Myometrial cell (primary cell): ENCODE measurements at places on chromosomes 13 and 19. TPM values are rescaled to one million over a fixed set of nuclear protein-coding genes. Genes with fewer than 3 reads are reported as not detected.

CLEC17A gene
- not detected in 2 replicates for total RNA-seq

GIPR gene
- total RNA-seq = 0.18 TPM in 1 of 2 replicates, not detected in the other

GRK1 gene
- total RNA-seq = not detected in 2 replicates

PSG2 gene
- total RNA-seq = 0.29 TPM in 1 of 2 replicates, not detected in the other

CRX gene
- total RNA-seq = not detected in 2 replicates

AP1M2 gene
- total RNA-seq = 5.3 and 14.4 TPM in 2 replicates

METTL21C gene
- not detected in 2 replicates for total RNA-seq

SIGLEC9 gene
- 1.1 TPM in 1 of 2 replicates, not detected in the other for total RNA-seq

EXOC3L2 gene
- not detected in 2 replicates for total RNA-seq

C13orf42 gene
- not detected in 2 replicates for total RNA-seq

TMEM86B gene
- total RNA-seq = 0.86 and 1.8 TPM in 2 replicates

AKT2 gene
- total RNA-seq = 97.3 and 125 TPM in 2 replicates

THAP8 gene
- 8.4 and 9.0 TPM in 2 replicates for total RNA-seq

DLEU7 gene
- total RNA-seq = not detected in 2 replicates

ALOX5AP gene
- not detected in 2 replicates for total RNA-seq

C1QTNF9B gene
- 0.89 and 2.6 TPM in 2 replicates for total RNA-seq

PLIN4 gene
- total RNA-seq = 0.71 and 1.2 TPM in 2 replicates

SHISA7 gene
- not detected in 2 replicates for total RNA-seq

SULT2B1 gene
- not detected in 2 replicates for total RNA-seq

ZNF677 gene
- 6.9 and 13.1 TPM in 2 replicates for total RNA-seq

SBNO2 gene
- 34.9 and 36.0 TPM in 2 replicates for total RNA-seq
